NCI-H446 (cell line): ENCODE measurements at places on chromosomes 1 and 21.

DNA sequence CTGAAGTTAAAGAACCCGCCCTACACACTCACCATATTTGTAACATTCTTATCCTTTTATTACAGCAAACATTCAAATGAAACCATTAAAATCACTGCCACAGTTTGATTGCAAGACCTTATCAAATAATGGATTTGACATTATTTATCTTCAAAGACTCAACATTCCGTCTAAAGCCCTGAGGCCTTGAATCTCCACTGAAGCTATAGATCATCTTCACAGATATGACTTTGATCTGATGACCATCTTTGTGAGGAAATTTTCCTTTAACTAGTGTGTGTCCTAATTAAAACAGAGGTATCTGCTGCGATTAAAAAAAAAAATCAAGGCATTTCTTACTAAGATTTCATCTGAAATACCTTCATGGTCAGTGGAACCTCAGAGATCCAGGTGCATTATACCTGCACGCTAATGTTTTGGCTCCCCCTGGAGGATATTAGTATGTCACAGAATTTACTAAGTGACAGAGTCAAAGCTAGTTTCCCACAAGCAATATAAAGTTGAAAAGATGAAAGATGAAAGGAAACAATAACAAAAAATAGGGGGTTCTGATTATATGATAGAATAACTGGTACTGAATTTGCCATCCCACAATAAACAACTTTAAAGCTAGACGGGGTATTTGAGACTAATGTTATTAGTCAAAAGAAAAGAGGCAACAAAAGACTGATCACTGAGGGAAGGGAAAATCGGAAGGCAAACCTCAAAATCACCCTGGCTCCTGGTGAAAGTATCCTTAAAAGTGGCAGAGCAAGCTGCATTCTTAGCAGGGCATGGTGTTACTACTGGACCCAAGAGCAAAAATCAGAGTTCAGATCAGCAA lies 923.4 kb downstream of the NCAM2 start:
- no peak for DNase-seq

GRCh38 chr1:97120806-97121205 lies 399.2 kb downstream of the PTBP2 start:
- DNase-seq: no peak

DNA sequence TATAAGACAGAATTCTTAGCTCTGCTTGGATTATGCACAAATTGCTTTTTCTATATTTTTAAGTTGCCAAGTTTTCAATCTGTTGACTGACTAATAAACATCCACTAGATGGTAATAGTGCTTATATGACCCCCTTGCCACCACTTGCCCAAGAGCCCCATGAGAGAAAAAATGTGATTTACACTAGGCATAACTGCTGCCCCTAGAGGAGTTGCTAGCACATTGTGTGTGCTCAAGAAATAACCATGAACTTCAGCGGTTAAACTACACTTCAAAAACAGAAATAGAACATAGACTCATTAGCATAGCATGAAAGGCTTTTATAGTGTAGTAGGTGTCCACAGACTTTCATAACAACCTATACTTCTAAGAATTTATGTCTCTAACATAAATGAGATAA lies 61.4 kb downstream of the BRINP3 start:
- no peak for DNase-seq

DNA sequence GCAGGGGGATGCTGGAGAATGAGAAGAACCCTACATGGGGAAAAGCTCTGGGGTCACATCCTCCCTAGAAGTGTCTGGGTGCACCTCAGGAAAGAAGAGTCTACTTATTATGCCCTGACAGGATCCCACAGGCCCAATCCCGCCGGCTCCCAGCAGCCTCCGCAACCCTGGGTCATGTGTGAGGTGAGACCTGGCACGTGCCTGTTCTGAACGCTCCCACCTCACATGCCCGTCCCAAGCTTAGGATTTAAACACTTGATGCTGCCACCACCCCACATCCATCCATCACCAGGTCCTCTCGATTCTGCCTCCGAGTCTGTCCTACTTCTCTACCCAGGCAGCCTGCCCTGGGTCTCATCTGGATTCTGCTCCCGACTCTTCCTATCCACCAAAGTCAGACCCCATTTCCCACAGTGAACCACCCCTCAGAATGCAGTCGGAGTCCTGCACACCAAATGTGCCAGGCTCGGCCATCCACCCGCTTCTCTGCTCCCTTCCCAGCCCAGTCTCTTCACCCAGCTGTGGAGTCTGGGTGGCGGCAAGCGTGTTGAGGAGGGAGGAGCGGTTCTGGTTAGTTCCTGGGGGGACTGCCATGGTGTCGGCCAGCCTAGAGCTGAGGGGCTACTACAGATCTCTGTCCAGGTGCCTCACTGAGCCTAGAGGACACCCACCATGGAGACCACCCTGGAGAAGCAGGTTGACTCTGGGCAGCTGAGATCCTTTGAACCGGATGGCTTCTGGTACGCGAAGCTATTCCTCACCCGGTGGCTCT lies 23.9 kb downstream of the SLC2A1 start:
- DNase-seq: no peak

DNA sequence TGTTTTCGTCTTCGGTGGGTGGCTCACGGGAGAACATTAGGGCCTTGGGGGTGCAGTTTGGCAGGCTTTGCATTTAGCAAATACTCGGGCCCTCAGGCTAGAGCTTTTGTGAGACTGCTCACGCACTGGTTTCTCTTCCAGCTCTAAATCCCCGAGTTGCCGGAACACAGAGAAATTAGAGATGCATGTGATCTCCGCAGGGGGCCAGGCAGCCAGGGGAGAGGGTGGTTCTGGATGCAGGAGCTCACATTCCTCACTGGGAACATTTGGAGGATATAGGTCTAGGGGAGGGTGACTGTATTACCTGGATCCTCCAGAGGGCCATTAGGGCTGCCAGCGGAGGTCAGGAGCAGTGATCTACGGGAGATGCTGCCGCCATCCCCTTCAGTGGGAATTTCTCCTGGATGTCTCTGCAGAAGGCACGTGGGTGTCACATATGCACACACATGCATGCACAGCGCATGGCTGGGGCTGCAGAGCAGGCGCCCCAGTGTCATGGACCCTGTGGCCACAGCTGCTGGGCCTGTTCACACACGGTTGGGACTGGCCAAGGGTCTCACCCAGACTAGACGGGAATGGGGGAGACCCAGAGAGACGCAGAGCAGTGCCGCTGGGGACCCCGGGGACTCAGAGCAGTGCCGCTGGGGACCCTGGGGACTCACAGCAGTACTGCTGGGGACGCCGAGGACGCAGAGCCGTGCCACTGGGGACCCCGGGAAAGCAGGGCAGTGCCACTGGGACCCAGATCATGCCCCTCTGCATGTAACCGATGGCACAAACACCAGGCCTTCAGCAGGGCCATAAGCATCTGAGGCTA lies 258.7 kb downstream of the CAMTA1 start:
- no peak for DNase-seq

DNA sequence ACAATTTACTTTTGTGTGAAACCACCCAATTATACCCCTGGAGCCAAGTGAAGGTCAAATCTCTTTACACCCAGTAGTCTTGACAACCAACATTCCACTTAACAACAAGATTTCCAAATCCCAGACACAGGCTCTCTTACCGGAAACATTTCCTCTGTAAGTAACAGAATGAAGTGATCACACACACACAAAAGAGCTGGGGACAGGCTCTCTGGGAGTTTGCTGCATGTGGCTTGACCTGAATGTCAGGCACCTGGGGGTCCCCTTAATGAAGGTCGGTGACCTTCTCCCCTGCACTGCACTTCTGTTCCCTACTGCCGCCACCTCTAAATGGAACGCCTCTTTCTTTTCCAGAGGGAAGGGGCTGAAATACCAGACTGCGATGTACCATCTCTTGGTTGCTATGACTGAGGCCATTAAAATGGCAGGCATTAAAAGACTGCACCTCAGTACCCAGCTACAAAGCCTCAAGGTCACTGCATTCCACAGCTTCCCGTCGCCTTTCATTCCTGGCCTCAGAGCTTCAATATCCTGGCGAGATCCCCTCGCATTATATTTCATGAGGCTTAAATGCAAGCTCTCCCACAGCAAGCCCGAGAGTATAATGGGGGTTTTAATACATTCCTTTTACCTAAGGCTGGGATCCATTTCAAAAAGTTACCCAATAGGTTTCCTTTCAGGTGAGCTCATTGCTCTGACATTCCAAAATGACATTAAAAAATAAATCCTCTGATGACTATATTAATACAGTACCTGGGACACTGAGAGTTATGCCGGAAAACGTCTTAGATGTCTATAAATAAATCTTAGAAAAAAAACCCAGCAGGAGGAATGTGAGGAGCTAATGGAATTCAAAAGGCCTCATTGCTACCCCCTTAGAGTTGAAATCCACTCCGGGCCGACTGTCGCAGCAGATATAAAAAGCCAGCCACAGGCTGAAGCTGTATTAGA lies 90.9 kb upstream of the DIRAS3 start:
- DNase-seq: no peak

DNA sequence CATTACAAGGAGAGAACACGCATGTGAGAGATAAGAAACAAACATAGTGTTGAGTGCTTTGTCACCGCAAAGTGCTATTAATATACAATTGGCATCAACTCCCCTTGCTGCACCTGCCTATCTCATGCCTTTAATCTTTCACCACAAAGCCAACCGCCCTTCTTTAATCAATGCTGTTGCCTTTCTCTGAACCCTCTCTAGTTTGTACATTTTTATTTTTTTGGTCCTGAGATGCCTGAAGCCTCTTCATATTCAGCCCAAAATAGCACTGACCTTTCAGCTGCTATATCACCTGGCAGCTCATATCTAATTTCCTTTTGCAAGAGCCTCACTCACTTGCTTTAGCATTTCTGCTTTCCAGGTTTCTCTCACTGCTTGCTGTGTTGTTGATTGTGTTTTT lies 504.7 kb downstream of the NUF2 start:
- DNase-seq: no peak

- DNase-seq: no peak
Measured at GRCh38 chr1:203287898-203288297, 17.4 kb upstream of the BTG2 start.

DNA sequence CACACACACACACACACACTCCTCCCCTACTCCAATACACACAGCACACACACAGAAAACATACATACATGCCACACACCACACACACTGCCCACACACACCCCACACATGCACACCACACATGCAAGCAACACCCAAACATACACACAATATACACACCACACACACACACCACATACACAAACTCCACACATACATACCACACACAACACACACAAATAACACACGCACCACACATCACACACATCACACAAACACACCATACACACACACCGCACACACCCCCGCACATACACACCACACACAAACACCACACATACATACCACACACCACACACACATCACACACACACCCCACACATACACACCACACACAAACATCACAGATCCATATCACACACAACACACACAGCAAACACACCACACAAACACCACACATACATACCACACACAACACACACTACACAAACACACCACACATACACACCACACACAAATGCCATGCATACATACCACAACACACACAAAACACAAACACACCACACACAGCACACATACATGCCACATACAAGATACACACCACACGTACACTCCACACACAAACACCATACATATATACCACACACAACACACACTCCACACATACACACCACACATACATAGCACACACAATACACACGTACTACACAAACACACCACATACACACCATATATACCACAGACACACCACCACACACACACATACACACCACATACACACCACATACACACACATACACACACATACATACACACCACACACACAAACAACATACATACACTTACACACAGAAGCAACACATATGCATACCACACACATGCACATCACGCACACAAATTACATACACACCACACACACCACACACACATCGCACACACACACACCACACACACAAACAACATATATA lies 932 bp upstream of the RAB7B start:
- no peak for DNase-seq

DNA sequence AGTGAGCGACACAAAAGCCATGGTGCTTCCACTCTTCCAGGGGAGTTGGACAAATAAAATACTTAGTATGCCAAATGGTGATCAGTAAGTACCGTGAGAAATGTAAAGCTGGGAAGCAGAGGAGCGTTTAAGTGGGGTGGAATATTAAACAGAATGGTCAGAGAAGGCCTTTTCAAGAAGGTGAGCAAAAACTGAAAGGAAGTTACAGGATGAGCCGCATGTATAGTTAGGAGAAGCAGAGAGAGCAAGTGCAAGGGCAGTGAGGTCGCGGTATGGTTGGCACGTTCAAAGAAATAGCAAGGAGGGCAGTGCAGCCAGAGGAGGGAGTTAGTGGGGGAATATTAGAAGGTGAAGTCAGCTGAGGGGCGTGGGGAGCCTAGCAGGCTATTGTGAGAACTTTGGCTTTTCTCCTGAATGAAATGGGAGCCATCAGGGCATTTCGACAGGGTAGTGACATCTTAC lies 748 bp upstream of the ATP6V0B start:
- no peak for DNase-seq

DNA sequence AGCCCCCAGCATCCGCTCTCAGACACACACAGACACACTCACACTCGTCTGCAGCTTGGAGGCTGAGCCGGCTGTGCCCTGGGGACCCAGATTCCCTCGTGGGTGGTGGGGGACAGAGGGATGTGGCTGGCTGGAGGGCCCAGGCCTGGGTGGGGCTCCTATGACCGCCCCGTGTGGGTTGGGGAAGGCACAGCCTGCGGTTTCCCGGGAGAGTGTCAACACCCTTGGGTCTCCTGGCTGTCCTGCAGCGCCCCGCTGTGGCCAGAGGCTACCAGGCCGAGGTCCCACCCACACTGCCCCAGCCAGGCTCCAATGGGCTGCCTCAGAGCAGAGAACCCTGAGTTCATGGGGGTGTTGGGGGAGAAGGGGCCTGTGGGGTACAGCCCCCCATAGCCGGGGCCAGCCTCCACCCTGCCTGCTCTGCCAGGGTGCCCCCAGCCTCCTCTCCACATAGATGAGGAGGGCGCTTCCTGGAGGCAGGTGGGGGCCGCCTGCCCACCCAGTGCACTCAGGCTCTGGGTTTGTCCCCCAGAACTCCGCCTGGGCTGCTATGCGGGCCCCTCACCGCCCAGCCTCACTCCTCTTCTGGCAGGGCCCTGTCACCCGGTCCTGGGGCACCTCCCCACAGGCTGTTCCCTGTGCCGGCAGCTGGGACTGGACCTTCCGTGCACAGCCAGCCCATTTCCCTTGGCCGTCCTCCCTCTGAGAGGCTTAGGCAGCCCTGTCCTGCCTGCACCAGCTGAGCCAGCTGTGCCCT lies at the start of gene TTC34:
Gene TTC34 (minus strand): TSS at position 159 of the 757 bp plus-strand sequence. CDS start 866 bp downstream, outside the sequence.
- no peak for DNase-seq

DNA sequence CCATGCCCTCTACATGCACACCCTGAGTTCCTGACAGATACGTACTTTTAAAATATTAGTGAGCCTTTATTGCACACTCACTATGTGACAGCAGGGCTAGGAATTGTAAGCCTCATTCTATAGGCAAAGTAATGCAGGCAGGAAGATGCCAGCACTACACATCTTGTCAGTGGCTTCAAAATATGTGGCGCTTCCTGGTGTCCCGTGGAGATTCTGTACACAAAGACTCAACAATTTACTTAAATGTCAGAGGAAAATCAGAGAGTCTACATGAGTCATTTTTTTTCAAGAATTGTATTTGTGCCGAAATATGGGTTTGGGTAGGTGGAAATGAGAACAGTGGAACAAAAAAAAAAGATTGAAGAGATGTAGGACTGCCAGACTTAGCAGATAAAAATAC lies 27.6 kb downstream of the RNASEL start:
- DNase-seq: no peak

- DNase-seq: no peak
Measured at GRCh38 chr1:228417483-228418203, 982 bp upstream of the TRIM17 start.
